ENCODE measurements at places on chromosomes 7 and 10.

DNA sequence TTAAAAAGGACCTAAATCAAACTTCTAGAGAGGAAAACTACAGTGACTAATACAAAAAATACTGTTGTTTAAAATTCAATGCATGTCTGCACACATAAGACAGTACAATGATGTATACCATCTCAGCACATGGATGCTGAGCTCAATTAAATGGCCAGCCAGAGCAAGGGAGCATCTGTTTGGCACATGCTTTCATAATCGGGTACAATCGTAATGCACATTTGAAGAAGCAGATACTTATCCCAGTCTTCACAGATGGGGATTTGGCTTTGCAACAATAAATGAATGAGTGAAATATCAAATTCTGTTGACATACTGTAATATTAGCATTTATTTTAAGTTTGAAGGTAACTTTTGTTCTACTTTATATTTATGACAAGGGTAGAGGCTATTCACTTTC, 187.8 kb downstream of the CRPPA start:
- DNase-seq: no peak

GRCh38 chr10:38038107-38038931, 27.8 kb downstream of the ZNF33A start:
- DNase-seq: peak; percentile 50

GRCh38 chr10:105406488-105406887, 765.4 kb downstream of the SORCS3 start:
- no peak for DNase-seq

- no peak for DNase-seq
These were observed 16.8 kb upstream of the MTPAP start for GRCh38 chr10:30365883-30366282.

DNA sequence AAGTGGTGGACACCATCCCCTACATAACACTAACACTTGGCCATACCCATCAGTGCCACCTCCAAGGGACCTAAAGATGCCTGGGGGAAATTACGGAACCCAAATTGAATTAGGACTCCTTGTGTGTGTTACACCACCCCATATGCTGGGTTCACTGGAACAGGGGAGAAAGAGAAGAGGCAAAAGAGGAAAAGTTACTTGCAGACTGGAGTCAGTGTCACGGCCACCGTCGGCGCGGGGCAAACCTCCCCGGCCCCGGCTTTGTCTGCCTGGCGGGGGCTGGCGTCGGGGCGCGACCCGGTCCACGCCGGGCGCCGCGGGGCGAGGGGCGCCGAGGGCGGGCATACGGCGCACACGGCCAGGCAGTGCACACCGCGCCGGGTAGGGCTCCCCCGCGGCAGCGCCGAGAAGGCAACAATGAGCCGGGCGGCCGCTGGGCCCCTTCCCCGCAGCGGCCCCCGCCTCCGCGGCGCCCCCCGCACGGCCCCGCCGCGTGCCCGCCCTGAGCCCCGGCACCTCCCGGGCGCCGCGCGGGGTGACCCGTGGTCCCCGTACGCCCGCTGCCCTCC, 171.1 kb downstream of the FAM107B start:
- DNase-seq: no peak

DNA sequence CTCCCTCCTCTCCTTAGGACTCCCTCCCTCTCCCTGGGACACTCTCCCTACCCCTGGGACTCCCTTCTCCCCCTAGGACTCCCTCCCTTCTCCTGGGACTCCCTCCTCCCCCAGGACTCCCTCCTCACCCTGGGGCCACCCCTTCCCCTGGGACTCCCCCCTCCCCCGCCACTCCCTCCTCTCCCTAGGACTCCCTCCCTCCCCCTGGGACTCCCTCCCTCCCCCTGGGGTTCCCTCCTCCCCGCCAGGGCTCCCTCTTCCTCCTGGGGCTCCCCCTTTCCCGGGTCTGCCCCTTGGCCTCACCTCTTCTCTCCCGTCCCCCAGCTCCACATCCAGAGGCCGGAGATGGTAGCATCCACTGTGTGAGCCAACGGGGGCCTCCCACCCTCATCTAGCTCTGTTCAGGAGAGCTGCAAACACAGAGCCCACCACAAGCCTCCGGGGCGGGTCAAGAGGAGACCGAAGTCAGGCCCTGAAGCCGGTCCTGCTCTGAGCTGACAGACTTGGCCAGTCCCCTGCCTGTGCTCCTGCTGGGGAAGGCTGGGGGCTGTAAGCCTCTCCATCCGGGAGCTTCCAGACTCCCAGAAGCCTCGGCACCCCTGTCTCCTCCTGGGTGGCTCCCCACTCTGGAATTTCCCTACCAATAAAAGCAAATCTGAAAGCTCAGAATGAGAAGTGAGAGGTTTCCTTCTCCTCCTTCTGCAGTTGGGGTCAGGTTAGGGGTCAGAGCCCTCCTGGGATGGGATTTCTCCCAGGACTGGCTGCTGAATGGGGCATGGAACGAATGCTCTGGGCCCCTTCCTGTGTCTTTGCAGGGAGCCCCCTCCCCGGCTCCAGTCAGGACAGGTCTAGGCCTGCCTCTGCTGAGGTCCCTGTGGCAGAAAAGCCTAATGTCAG, 1.4 kb upstream of the MUC17 start:
- no peak for DNase-seq

- DNase-seq: peak; percentile 36
These were observed 6.4 kb upstream of the MSS51 start for GRCh38 chr10:73439605-73440312.

GRCh38 chr10:22464966-22465629, 119.8 kb downstream of the SPAG6 start:
- DNase-seq: no peak
